ENCODE measurements at places on chromosomes 12 and 14.

- DNase-seq: no peak
Measured at GRCh38 chr14:36827861-36828260, 166.2 kb downstream of the PAX9 start.

DNA sequence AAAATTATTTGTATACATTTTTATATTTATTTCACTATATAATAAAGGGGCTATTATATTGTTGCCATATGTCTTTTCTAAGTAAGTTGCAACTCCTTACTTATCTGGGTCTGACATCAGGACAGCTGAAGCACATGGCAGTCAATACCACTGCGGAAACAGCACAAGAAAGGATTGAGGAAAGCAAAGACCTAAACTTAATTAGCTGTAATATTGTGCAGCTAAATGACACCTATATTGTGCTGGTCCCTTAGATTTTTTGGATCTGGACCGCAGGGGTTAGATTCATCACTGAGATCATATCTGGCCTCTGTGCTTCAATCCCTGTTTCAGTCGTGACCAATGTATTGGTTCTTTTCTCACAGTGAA lies 359.6 kb upstream of the DIO2 start:
- DNase-seq: no peak

- no peak for DNase-seq
Measured at GRCh38 chr12:81962126-81962856, 203.1 kb upstream of the PPFIA2 start.

GRCh38 chr14:57761800-57762199 lies 104.1 kb downstream of the SLC35F4 start:
- DNase-seq: no peak

DNA sequence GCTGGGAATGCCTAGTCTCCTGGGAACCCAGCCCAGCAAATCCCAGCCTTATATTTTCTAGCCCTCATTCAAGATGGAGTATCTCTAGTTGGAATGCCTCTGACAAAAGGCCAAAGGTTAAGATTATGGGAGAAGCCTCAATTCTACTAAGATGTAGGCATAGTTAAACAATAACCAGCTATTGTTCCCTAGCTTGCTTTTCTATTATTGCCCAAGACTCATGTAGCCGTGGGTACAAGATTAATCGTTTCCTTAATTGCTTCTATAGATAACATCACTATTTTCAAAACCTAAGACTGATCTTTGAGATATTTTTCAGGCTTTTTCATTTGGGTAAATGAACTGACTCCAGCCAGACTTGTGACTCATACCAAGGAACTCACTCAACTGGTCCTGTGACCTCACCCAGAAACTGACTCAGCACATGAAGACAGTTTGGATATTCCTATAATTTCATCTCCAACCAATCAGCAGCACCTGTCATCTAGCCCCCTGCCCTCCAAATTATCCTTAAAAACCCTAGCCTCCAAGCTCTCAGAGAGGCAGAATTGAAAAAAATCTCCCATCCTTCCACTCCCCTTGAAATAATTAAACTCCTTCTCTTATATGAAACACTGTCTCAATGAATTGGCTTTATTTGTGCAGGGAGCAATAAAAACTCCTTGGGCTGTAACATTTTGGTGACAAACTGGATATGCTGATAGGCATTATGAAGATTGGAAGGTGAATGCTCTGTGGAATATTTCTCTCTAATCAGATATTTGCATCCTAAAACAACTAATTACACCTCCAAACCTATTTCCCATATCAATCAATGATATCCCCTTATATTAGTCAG lies 589.0 kb downstream of the C12orf50 start:
- no peak for DNase-seq

DNA sequence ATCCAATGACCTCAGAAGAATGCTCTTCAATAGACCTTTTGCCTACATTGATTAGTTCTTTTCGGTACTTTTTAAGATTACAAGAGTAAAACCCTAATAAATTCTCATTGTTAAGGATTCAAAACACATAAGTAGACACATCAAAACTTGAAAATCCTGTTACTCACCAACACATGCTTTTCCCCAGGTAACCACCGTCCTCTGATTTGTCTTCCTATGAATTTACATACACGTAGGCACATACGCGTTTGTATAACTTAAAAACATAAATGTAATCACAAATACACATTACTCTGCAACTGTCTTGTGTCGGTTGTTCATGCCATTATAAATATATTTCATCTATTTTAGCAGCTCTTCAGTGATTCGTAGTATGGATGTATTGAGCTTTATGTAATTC lies 910 bp upstream of the WASHC4 start:
- DNase-seq: no peak

DNA sequence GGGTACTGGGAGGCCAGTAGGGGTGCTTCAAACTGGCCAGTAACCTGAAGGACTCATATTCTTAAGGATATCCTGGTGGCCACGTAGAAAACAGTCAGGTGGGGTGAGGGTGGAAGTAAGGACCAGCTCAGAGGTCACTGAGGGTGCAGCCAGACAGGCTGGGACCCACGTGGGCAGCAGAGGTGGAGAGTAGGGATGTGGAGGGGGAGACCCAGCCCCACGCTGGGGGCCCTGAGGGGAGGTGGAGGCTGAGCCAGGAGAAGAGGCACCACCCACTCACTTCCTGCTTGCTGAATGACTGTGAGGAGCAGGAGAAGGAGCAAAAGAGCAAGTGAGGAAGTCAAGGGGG lies 12.6 kb upstream of the SERPINA3 start:
- DNase-seq: no peak

GRCh38 chr14:89750281-89750755 lies 204.2 kb downstream of the EFCAB11 start:
- no peak for DNase-seq

GRCh38 chr14:64955297-64955696 lies 12.8 kb upstream of the GPX2 start:
- no peak for DNase-seq

GRCh38 chr14:39763402-39763890 lies 331.2 kb upstream of the FBXO33 start:
- no peak for DNase-seq

GRCh38 chr14:64340560-64341196 lies 46.5 kb upstream of the ESR2 start:
- DNase-seq: no peak

DNA sequence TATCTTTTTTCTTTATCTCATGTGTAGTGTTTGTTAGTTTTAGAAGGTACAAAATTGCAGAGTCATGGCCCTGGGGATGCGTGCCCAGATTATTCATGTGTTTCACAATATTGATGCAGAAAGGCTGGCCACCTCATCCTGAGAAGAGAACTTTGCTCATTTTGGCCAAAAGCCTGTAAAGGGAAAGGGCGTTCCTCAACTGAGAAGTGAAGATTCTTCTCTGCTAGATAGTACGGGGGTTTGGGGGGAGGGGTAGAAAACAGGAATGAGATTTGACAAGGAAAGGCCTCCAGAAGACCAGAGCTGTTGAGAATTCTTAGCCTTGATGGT lies 1.7 kb downstream of the MGST1 start:
- DNase-seq: no peak

- no peak for DNase-seq
Measured at GRCh38 chr14:29462321-29462720, 465.3 kb downstream of the PRKD1 start.

DNA sequence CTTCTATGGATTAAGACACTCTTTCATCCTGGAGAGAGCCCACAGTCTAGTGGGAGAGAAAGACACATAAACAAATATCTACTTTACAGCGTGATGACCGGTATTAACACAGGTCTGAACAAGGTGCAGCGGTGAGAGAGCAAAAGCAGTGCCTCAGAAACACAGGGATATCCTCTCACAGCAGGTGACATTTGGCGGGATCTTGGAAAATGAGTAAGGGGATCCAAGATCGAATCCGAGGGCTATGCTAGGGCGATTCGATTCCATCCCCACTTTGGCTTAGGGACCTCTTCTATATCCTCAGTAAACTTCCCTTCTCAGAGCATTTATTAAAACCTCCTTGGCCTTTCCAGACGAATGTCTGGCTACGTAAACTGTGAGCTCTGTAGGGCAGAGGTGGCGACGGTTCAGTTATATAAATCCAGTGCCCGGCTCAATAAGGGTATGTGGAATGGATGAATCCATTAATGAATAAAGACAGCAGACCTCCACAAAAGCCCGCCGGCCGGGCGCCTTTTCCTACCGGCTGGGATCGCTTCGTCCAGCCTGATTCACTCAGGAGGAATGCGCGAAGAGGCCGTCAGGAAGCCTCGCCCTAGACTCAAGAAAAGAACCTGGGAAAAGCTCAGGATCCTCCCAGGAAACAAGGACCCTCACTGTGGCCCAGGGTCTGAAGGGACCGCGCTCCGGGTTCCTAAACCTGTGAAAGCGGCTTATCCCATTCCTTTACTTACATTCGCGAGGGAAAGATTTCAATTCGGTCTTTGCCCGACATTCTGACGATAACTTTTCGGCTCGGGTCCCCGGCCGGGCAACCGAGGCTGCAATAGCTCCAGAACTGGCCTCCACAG lies 455 bp downstream of the ATP6V1D start:
- DNase-seq: peak; percentile 44

- DNase-seq: no peak
Measured at GRCh38 chr12:107856096-107856495, 81.6 kb downstream of the ASCL4 start.

- peak; percentile 89 for DNase-seq
Measured at GRCh38 chr12:113149361-113150150, at the start of gene CFAP73. Gene CFAP73 (plus strand): TSS chr12:113149724. CDS start chr12:113149858, 134 bp downstream.

DNA sequence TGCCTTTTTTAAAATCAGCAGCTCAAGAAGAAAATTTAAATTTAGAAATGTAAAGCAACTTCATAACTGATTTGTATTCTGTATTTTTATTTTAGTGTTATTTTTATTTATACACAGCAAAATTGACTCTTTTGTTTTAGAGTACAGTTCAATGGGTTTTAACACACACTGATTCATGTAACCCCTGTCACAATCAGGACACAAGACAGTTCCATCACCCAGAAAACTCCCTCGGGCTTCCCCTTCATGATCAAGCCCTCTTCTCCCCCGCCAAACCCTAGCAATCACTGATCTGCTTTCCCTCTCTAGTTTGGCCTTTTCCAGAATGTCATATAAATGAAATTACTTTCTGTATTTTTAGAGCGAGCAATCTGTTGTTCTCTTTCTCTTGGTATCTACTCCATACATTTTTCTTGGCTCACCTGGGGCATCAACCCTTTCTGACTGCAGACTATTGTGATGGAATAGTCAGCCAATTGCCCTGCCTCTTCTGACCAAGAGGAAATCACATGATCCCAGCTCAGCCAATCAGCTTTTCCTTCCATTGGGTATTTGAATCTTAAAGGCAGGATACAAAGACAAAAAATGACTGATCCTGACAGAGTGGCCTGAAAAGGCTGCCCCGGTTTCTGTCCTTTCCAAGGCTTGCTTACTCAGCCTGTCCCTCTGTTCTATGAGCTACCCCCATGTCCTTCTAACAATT lies 5.3 kb downstream of the SLC5A8 start:
- no peak for DNase-seq

- DNase-seq: no peak
Measured at GRCh38 chr12:49868952-49869815, 26.3 kb upstream of the BCDIN3D start.

- no peak for DNase-seq
Measured at GRCh38 chr12:51813931-51814310, 34.6 kb downstream of the FIGNL2 start.

- DNase-seq: no peak
Measured at GRCh38 chr14:86513564-86513963, 983.6 kb downstream of the FLRT2 start.

- peak; percentile 18 for DNase-seq
Measured at GRCh38 chr14:37230551-37231194, 32.9 kb downstream of the MIPOL1 start.

DNA sequence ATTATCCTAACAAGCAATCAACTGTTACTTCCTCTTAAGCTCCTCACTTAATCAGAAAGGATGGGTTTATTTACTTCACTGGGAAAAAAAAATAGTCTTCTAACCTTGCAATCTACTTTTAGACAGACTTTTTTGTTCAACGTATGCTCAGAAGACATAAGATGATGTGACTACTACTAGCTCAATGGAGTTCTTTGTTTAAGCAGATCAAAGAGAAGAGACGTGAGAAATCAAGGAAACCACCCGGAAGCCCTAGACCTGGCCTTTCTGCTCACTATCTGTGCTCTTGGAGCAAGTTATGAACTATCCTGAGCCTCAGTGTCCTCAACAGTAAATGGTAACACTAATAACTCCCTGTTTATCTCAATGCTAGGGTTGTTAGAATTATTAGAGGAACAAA lies 78.5 kb downstream of the ARMH4 start:
- no peak for DNase-seq

- no peak for DNase-seq
Measured at GRCh38 chr14:102439556-102439955, 70.0 kb downstream of the ANKRD9 start.

DNA sequence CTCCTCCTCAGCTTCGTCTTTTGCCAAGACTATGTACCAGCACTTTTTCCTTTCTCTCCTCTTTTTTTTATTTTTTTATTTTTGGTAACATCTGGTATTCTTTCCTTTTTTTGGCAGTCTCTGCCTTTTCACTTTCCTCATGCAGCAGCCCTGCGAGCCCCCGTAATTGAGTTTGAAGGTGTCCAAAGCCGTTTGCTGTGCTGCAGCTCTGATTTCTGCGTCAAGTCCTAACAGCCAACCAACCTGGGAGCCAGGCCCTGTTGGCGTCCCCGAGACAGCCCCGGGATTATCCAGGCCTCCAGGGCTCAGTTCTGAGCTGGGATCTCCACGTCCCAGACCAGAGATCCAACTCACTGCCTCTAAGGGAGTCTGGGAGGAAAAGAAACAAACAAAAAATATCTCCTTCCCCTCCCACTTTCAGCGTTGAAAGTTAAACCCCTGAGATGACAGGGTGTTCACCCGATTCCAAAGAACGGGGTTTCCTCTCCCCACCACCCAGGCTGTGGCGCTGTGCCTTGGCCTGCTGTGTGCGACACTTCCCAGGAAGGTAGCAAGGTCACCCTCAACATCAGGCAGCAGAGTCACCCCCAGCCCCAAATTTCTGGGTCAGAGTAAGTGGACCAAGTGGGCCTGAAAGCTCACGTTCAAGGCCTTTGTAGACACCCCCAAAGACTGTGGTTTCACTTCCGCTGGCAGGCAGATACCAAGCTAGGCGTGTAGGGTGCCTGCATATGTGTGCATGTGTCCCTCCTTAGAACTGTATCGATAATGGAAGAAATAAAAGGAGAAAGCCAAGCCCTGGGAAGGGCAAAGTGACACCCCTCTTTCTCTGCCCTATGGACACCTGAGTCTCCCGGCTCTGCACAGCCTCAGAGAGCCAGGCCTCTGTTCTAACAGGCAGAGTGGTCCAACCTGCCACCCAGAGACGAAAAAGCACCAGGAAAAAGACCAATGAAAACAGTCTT lies 11.1 kb downstream of the BCL11B start:
- no peak for DNase-seq

DNA sequence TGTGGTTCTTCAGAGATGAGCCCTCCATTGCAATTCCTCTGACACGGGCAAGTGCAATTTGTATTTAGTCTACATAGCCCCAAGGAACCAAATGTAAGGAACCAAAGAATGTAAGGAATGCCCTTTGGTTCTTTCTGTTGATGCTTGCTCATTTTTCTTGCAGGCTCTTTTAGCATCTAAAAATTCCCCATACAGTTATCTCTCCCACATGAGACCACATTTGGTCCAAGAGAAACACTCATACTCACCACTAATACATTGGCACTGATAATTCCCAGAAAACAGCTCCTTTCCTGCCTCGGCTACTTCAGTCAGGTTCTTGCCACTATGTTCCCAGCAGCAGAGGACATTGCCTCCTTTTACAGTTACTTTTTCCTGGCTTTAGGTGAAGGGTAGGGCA lies 332.6 kb downstream of the AEBP2 start:
- no peak for DNase-seq
